ENCODE measurements at places on chromosomes 11 and 22.

GRCh38 chr11:26201411-26201810, 130.5 kb upstream of the ANO3 start:
- no peak for DNase-seq

DNA sequence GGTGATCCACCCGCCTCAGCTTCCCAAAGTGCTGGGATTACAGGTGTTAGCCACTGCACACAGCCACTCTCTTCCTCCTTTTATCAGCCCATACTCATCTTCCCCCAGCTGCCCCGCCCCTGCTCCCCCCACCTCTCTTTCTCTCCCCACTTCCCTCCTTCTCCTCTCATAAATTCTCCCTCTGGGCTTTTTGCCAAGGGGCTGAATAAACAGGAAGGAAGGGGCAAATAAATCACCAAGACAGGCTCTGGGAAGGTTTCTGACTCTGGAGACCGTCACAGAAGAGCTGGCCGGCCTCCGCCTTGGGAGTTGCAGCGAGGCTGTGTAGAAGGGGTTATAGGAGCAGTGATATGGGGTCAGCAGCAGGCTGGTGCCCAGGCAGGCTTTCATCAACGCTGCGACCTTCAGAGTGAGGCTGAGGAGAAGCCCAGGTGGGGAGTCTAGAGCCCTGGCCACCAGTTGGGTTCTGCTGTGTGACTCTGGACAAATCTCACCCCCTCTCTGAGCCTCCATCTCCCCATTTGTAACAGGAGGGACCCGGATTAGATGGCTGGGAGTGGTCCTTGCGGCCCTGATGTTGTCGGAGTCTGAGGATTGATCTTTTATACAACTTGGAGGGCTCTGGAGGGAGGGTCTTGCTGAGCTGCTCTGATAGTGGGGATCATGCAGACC, 62.6 kb upstream of the RASD2 start:
- DNase-seq = no peak

- DNase-seq = no peak
These were observed 17.4 kb downstream of the CTSC start for GRCh38 chr11:88320149-88320559.

DNA sequence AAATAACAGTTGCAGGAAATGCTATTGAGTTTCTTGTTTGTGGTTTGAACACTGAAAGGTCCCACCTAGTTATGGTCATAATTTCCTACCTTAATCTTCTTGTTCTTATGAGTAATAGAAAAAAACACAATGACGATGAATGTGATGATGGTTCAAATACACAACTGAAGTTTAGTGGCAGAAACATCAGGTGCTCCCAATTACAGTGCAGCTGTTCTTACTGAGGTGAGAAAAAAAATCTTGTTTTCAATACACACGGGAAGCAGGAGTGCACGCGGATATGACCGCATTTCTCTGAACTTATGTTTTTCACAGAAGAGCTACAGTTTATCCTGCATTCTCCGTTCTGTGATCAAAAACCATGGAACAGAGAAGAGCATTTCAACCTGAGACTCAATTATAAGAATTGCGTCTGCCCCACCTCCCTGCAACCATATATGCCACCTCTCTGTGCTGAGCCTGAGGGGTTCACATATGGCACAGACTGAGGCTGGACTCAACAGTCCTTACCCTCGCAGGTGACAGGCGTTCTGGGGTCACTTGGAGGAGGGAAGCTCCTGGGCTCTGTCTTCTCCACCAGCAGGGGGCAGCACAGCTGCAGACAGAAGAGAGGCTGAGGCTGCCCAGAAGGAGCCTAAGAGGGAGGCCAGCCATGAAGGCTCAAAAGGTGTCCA, 99.7 kb upstream of the IGLL5 start:
- peak; percentile 63 for DNase-seq

DNA sequence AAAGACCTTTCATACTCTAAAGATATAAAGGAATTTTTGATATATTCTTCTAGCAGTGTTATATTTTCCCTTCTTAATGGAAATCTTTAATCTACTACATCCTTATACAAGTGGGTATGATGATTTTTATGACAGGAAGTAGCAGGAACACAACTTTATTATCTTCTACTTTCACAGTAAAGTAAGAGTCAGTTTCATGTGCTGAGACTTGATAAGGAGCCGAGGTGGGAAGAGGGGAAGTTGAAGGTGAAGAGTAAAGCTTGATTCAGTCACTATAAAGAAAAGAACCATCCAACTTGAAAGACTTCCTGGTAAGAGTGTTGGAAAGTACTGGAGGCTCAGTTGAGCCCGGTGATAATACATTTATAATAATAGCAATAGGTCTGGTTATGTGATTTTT, 82.1 kb upstream of the PTH start:
- no peak for DNase-seq

GRCh38 chr11:96010683-96011082, 86.8 kb upstream of the MTMR2 start:
- DNase-seq = no peak

- DNase-seq = no peak
These were observed 12.8 kb downstream of the XRRA1 start for GRCh38 chr11:74936087-74936486.

GRCh38 chr22:46297151-46297812, 612 bp downstream of the GTSE1 start:
- no peak for DNase-seq

GRCh38 chr11:19352072-19352770, 111.5 kb upstream of the E2F8 start:
- no peak for DNase-seq

GRCh38 chr11:64655941-64656601, 65.1 kb downstream of the SLC22A12 start:
- DNase-seq = no peak

DNA sequence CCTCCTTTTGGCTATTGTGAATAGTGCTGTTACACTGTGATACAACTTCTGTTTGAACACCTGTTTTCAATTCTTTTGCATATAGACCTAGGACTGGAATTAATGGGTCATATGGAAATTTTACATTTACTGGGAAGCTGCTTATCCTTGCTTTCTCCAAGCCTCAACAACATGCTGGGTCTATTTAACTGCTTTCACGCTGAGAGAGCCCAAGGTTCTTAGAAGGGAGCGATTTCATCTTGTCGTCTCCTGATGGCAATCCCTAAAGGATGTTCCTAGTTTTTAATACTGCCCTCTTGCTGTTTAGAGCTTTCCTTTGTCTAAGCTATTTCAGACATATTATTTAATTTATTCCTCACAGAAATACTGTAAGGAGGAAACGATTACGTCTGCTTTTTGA, 15.5 kb downstream of the IRAG1 start:
- DNase-seq = no peak

- no peak for DNase-seq
These were observed 16.1 kb downstream of the MICAL2 start for GRCh38 chr11:12126344-12127019.

- no peak for DNase-seq
These were observed 192.1 kb downstream of the CTTN start for GRCh38 chr11:70590356-70590991.

GRCh38 chr22:49676783-49677494, 150.7 kb downstream of the BRD1 start:
- DNase-seq = peak; percentile 40

DNA sequence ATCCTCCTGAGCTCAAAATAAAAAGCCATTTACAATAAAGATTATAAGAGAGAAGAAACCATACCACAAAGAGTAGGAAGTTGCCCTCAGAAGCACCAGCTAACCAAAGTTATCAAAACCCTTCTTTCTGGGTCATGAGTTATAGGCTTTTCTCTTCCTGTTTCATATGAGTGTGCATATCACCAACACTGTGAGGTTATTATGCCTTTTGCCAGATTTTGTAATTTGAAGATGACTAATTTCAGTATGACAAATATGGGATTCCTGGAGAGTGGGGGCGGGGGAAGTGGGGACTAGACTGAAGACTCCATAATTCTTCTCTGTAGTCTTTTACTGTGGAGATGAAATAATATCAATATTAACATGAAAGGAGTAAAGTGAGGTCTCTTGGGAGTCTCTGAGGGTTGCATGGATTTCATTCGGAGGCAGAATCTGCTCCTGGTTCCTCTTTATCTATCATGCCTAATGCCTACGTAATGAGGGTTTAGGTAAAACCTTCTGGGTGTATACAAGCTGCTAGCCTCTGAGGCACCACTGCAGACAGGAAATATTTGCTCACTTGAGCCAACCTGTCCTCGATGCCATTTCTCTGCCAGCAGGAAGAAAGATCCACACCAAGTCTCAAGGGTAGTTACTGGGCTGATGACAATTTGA, 2.1 kb downstream of the LPXN start:
- DNase-seq = peak; percentile 27

- DNase-seq = peak; percentile 66
These were observed 16.9 kb upstream of the SPTY2D1 start for GRCh38 chr11:18650859-18651557.

GRCh38 chr11:86214710-86215109, 29.8 kb upstream of the EED start:
- DNase-seq = no peak

- no peak for DNase-seq
These were observed 11.5 kb downstream of the SERPIND1 start for GRCh38 chr22:20785415-20785814.

GRCh38 chr22:46368871-46369715, 33.6 kb downstream of the TRMU start:
- DNase-seq = no peak

DNA sequence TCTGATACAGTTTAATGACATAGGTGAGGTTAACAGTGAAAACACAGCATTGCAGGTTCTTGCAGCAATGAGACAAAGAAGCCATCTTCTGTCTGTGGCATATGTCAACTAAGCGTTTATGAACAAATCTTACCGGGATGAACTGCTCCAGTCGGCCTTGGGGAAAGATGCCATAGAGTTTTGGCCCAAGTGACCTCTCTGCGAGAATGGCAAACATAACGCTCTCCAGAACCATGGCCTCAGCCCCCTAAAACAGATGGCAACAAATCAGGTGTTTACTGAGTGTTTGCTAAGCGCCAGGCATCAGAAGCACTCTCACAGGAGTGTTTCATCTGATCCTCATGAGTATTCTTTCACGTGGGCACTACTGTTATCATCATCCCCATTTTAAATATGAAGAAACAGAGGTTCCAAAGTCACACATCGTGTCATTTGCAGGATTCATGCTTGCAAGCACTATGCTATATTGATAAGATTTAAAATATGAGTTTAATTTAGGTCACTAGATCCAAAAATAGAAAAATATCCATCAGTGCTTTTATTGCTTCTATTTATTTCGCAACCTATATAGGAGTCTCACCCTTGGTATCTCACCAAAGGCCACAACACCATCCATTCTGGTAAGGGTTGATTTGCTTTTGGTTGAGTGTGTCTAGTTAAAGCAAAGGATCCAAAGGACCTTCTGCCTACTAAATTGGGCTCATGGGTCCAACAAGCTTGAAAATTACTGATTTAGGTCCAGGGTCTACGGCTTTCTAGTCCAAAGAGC, 35.9 kb downstream of the TCIRG1 start:
- DNase-seq = no peak

GRCh38 chr11:8250981-8251615, 12.6 kb downstream of the LMO1 start:
- DNase-seq = no peak

- DNase-seq = no peak
These were observed 15.5 kb upstream of the NNMT start for GRCh38 chr11:114280696-114281095.

GRCh38 chr11:130727157-130728119, 188.8 kb downstream of the SNX19 start:
- no peak for DNase-seq

DNA sequence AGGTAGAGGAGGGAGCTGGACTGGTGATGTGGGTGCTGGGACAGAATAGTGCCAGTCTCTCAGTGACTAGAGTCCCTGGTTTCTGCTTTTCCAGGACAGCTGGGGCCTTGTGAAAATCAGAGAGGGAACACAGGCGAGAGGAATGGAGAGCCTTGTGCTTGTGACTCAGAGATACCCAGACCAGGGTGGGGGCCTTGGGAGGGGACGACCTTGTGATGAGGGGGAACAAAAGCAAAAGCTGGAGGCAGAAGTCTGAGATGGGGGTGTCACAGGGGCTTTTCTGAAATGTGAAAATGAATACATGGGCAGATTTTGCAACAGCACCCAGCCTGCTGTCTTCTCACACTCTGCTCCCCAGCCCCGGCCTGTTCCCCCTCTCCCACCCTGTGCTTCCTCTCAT, 3.4 kb upstream of the NR1H3 start:
- DNase-seq = no peak

- DNase-seq = no peak
These were observed 16.9 kb downstream of the SMIM38 start for GRCh38 chr11:69172674-69173073.

GRCh38 chr11:120775986-120776951, 247.6 kb upstream of the TBCEL start:
- no peak for DNase-seq

- DNase-seq = no peak
These were observed 135.5 kb downstream of the ETS1 start for GRCh38 chr11:128451652-128452470.

DNA sequence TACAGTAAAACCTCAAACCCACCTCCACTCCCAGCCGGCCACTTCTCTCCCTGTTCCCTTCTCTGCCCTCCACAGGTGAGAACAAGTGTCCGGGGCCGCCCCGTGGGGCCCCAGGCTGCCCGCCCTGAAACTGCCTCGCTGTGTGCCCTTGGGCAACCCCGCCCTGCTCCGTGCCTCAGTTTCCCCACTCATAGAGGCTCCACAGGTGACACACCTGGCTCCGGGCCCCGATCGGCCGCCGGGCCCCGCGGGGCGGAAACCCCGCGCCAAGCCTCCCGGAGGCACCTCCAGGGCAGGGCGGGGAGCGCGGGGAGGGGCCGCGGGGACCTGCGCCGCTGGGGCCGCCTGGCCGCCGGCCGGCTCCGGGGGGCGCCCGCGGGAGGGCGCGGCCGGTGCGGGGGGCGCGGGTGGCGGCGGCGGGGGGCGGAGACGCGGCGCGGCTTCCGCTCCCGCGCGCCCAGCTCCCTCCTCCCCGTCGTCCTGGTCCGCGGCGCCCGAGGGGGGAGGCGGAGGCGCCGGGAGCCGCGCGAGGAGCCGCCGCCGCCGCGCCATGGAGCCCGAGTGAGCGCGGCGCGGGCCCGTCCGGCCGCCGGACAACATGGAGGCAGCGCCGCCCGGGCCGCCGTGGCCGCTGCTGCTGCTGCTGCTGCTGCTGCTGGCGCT, at the start of gene LRP5:
LRP5 (plus strand) TSS at position 475 of the 663 bp plus-strand sequence; CDS start at position 599, 124 bp downstream.
- DNase-seq = no peak

DNA sequence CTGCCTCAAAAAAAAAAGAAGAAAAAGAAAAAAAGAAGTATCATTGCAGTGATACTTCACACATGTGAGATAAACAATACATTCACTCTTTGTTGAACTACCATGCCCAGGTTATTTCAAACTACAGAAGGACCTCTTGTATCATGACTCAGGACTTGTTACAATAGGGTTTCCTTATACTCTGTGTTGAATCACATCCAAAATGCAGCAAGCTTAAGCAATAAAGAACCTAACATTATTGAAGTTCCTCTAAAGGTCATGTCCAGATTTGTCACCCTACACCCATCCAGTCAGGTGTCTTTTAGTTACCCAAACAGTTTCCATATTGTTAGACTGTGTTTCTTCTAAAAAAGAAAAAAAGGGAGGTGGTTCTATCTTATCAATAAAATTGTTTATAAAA, 26.9 kb upstream of the ALKBH3 start:
- no peak for DNase-seq

Measured in CD8-positive, alpha-beta T cell (primary cell).